ENCODE measurements at places on chromosomes 3 and 15. TPM values are rescaled to one million over a fixed set of nuclear protein-coding genes. Genes with fewer than 3 reads are reported as not detected.

NAALADL2 gene
- total RNA-seq, result 1.7 TPM

GOLGA6A gene
- not detected for total RNA-seq

TICRR gene
- total RNA-seq, result 1.6 TPM

DNA sequence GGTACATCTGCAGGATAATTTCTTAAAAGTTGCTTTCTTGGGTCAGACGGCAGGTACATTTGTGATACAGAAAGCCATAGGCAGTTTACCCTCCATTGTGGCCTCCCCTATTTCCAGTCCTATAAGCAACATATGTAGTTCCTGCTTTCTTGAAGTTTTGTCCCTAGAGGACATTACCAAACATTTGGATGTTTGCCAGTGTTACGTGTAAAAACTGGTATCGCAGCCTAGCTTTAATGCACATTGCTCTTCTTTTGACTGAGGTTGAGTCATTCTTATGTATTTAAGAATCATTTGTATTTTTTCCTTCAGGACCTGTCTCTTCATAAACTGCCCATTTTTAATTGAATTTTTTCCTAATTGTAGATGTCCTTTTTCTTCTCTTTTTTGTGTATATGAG lies 114.3 kb downstream of the DIPK2A start:
- peak; percentile 74 for DNase-seq

- DNase-seq, result no peak
These were observed 14.2 kb upstream of the IQSEC1 start for GRCh38 chr3:13087320-13087990.

DNA sequence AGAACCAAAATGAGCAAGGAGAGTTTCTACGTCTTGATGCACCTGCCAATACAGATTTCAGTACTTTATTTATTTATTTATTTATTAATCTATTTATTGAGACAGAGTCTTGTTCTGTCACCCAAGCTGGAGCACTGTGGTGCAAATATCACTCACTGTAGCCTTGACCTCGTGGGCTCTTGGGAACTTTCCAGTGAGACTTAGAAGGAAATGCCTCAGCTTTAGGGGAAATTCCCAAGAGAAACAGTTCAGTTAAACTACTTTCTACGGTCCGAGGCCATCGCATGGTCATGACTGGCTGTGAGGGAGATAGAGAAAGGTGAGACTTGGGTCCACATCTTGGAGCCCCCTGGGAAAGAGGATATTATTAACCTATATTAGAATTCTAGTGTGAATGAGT lies 47.0 kb upstream of the HERC1 start:
- DNase-seq, result no peak

GRCh38 chr15:42338500-42338899 lies 20.8 kb upstream of the CAPN3 start:
- DNase-seq, result no peak

DNA sequence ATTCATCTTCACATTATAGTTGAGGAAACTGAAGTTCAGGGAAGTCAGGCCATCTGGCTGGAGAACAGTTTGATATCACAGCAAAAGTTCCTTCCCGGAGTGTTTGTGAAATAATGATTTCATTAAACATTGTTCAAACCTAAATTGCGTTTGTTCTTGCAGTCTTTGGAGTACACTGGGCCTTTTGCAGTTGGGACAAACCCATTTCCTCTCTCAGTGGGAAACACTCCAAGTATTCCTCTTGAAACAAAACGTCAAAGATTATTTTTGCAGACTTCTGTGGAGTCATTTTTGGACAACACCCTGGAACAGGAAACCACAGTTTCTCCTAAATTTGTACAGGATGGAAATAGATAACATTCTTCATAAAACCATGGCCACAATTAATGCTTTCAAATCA lies 287.5 kb downstream of the PTPRG start:
- peak; percentile 54 for DNase-seq

- DNase-seq, result no peak
These were observed 237.8 kb upstream of the GADL1 start for GRCh38 chr3:31132132-31132769.
